Stimulated activated naive B cell treated with anti-CD40 and anti-IgM and Interleukin-4, amounts not matched to agents 10 μg/mL and 1 μg/mL and 100 μg/mL, for 72 hours (primary cell): ENCODE measurements at places on chromosomes 13 and 19.

GRCh38 chr19:1783874-1784273 is 28.2 kb downstream of the ATP8B3 start:
- no peak for DNase-seq
- peaks cover 60% of the 10 kb centered on the region for H3K27me3 ChIP-seq
- no peak overlapping the region for H3K4me3 ChIP-seq

DNA sequence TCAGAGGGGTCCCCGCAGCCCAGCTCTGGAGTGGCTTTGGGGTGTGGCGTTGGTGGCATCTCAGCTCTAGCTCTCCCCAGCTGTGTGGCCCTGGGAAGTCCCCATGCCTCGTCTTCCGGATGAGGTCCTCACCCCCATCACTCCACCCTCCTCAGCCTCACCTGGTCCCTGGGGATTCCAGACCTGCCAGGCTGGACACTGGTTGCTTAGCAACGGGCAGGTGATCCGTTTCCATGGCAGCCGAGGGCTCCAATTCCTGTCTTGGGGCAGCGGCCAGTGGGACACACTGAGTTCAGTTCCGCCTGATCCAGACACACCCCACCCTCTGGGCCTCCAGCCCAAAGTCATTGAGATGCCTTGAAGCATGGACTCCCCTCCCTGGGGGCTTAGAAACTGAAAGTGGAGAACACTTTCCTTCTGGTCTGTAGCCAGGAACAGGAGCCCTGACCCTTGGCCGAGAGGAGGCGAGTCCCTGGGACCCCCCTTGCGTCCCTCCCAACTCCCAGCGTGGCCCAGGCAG is 7.7 kb upstream of the MISP start:
- H3K4me3 ChIP-seq: no peak overlapping the region
- DNase-seq: no peak
- no peaks in the 10 kb centered on the region for H3K36me3 ChIP-seq

- DNase-seq: no peak
- H3K36me3 ChIP-seq: peaks cover 8% of the 10 kb centered on the region
- no peaks in the 10 kb centered on the region for H3K27me3 ChIP-seq
- no peak overlapping the region for H3K4me3 ChIP-seq
- no peak overlapping the region for H3K27ac ChIP-seq
Measured at GRCh38 chr13:67107979-67108378, 122.2 kb downstream of the PCDH9 start.

GRCh38 chr19:50173127-50173526 is 10.0 kb upstream of the IZUMO2 start:
- no peaks in the 10 kb centered on the region for H3K36me3 ChIP-seq

DNA sequence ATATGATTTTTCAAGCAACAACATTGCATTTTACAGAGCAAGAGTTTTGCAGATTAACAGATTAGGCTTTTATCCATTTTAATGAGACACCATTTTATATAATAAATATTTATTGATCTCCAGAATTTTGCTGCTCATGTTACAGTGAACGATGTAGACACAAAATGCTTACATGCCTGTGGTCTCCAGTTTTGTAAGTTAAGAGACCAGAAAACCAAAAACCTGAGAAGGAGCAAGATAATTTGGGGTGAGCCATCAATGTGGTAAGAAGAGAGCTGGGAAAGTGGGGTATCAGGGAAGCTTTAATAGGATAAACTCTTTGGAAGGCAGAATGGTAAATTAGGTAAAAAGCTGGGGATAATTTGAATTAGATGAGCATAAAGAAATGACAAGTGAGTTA is 2100.5 kb upstream of the PCDH20 start:
- no peaks in the 10 kb centered on the region for H3K27me3 ChIP-seq
- no peak overlapping the region for H3K27ac ChIP-seq
- H3K4me1 ChIP-seq: no peaks in the 10 kb centered on the region
- H3K4me3 ChIP-seq: no peak overlapping the region

DNA sequence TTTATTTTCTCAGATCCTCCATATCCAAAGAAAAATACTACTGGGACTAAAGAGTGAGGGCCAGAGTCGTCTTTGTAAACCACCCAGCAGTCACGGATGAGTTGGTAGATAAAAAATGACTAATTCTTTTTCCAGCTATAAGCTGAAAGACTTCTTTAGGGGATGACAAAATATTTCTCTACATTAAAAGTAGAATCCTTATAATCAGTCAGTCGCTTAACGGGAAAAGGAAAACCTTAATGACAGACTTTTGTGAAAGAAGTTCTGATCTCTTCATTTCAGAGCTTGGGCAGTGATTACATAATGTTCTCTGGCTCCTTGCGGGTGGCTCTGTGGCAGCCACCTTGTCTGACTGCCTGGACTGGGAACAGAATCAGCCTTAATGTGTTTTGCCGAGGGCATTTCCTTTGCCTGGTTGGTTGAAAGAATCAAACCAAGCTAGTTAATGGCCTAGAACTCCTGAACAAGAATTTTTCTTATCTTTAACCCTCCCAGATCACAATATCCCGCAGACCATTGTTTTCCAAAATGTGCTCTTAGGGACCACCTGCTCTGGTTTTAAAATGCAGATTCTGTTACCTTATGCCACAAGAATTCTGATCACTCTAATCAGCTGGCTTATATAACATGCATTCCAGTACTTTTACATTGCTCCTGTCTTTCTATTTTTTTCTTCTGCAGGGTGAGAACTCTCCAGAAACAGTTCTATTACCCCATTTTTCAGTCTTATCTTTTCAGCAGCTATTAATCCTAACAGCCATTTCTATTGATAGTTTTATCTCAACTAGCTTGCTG is 2.5 kb downstream of the ITM2B start:
- H3K36me3 ChIP-seq: peaks cover 9% of the 10 kb centered on the region
- H3K27me3 ChIP-seq: no peaks in the 10 kb centered on the region
- DNase-seq: no peak
- peak overlapping the region; percentile 57 for H3K27ac ChIP-seq

- H3K4me3 ChIP-seq: no peak overlapping the region
- peaks cover 6% of the 10 kb centered on the region for H3K36me3 ChIP-seq
- H3K4me1 ChIP-seq: peaks cover 15% of the 10 kb centered on the region
- no peak overlapping the region for H3K27ac ChIP-seq
Measured at GRCh38 chr19:6491802-6492592, 10.1 kb downstream of the TUBB4A start.

- no peaks in the 10 kb centered on the region for H3K4me1 ChIP-seq
- no peak for DNase-seq
- no peak overlapping the region for H3K27ac ChIP-seq
- no peaks in the 10 kb centered on the region for H3K36me3 ChIP-seq
Measured at GRCh38 chr13:52931539-52932431, 83.3 kb upstream of the PCDH8 start.

GRCh38 chr13:34943436-34944273 is 1.6 kb downstream of the NBEA start:
- peak overlapping the region; percentile 96 for H3K4me3 ChIP-seq
- H3K27ac ChIP-seq: peak overlapping the region; percentile 38
- peaks cover 17% of the 10 kb centered on the region for H3K27me3 ChIP-seq

DNA sequence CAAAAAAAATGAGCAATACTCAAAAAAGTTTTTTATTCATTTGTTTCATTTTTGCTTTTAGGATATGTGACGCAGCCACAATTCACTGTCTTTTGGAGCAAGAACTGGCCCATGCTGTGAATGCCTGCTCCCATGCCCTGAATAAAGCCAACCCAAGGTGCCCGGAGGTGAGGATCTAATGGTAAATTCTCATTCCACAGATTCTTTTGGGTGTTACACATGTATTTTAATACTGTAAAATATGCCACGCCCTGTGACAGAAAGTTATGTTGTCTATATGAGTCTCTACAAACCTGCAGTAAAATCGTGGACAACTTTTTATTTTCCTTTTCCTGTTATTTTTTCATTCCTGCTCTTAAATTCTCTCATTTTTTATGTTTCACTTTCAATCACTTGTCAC is 57.5 kb upstream of the AKAP11 start:
- no peak overlapping the region for H3K27ac ChIP-seq
- no peak overlapping the region for H3K4me3 ChIP-seq
- DNase-seq: no peak
- H3K4me1 ChIP-seq: no peaks in the 10 kb centered on the region
- H3K36me3 ChIP-seq: peaks cover 26% of the 10 kb centered on the region

DNA sequence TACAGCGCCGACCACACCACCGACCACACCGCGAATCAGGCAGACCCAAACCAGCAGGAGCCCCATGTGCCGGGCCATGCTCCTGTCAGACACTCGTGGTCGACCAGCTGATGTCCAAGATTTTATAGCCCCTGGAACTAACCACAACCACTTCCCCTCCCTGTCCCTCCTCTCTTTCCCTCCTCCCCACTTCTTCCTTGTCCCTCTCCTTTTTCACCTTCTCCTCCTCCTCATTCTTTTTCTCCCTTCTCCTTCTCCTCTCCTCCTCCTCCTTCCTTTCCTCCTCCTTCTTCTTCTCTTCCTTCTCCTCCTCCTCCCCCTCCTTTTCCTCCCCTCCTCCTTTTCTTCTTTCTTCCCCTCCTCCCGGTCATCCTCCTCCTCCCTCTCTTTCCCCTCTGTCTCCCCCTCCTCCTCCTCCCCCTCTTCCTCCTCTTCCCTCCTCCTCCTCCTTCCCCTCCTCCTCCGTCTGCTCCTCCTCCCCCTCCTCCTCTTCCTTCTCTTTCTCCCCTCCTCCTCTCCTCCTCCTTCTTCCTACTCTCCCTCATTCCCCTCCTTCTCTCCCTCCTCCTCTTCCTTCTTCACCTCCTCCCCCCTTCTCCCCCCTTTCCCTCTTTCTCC is 670 bp downstream of the BSPH1 start:
- DNase-seq: no peak
- H3K27ac ChIP-seq: no peak overlapping the region
- no peaks in the 10 kb centered on the region for H3K4me1 ChIP-seq

DNA sequence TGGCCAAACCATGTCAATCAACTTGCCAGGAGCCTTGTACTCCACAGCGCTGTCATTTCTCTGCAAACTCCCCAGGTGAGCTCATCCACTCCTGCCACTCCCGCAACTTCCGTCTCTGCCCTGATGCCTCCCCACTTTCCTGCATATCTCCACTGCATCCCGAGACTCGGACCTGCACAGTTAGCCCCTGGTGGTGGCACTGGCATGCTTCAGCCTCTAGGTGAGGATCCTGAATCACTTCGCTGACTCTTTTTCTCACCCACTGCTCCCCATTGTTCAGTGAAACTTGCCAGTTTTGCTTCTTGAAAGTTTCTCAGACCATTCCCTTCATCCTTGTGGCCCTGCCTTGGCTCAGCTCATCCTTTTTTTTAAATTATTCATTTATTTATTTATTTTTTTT is 3.4 kb upstream of the CTU1 start:
- H3K27ac ChIP-seq: no peak overlapping the region
- H3K4me1 ChIP-seq: peaks cover 12% of the 10 kb centered on the region
- no peak for DNase-seq
- H3K36me3 ChIP-seq: peaks cover 2% of the 10 kb centered on the region
- no peaks in the 10 kb centered on the region for H3K27me3 ChIP-seq

GRCh38 chr19:30540761-30541160 is 168.6 kb downstream of the ZNF536 start:
- H3K36me3 ChIP-seq: no peaks in the 10 kb centered on the region
- no peak for DNase-seq
- H3K27me3 ChIP-seq: peaks cover 4% of the 10 kb centered on the region
- H3K27ac ChIP-seq: no peak overlapping the region
- no peaks in the 10 kb centered on the region for H3K4me1 ChIP-seq

- no peaks in the 10 kb centered on the region for H3K4me1 ChIP-seq
- peaks cover 20% of the 10 kb centered on the region for H3K27me3 ChIP-seq
- H3K4me3 ChIP-seq: no peak overlapping the region
Measured at GRCh38 chr13:27338816-27339215, 68.2 kb downstream of the RASL11A start.

DNA sequence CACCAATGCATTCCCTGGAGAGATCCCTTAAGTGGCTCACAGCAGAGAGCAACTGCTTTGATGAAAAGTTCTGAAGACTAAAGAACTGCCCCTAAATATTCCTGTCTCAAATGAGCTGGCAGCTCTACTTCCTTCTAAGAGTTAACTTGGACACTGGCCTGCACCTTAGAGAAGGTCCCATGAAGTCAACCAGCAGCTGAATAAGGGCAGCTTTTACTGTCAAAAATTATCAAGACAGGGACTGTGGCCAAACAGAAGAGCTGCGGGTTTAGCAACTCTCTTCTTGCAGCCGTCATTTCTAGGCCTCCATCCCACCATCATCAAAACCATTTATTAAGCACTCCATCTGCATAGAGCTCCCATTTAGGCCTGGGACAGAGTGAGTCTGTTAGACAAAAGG is 491.1 kb upstream of the TSHZ3 start:
- H3K27ac ChIP-seq: no peak overlapping the region
- DNase-seq: no peak
- no peak overlapping the region for H3K4me3 ChIP-seq
- H3K27me3 ChIP-seq: no peaks in the 10 kb centered on the region
- H3K36me3 ChIP-seq: no peaks in the 10 kb centered on the region
- no peaks in the 10 kb centered on the region for H3K4me1 ChIP-seq

GRCh38 chr19:38693380-38694223 is 46.2 kb downstream of the ACTN4 start:
- peaks cover 37% of the 10 kb centered on the region for H3K36me3 ChIP-seq
- peak overlapping the region; percentile 8 for H3K4me3 ChIP-seq
- no peaks in the 10 kb centered on the region for H3K27me3 ChIP-seq
- DNase-seq: no peak
- peaks cover 55% of the 10 kb centered on the region for H3K4me1 ChIP-seq

- H3K27ac ChIP-seq: no peak overlapping the region
- no peak overlapping the region for H3K4me3 ChIP-seq
- no peaks in the 10 kb centered on the region for H3K27me3 ChIP-seq
- H3K36me3 ChIP-seq: peaks cover 45% of the 10 kb centered on the region
- H3K4me1 ChIP-seq: no peaks in the 10 kb centered on the region
Measured at GRCh38 chr19:12111176-12111575, 29.0 kb downstream of the ZNF20 start.

DNA sequence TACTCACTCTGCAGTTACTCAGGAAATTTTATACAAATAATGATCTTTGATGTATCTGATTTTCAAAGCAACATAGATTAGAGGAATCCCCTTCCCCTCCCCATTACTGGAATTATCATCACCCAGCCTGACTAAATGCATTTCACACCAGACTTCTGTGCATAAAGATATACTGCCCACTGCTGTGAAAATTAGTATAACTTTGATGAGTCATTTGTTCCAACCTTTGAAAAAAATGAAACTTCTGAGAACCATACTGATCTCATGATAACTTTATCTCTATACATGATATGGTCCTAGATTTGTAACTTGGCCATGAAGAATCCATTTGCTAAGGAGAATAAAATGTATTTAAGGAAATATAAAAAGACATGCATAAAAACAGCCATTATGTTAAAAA is 63.9 kb downstream of the GPC6 start:
- no peak overlapping the region for H3K4me3 ChIP-seq
- H3K4me1 ChIP-seq: no peaks in the 10 kb centered on the region
- no peaks in the 10 kb centered on the region for H3K36me3 ChIP-seq
- no peaks in the 10 kb centered on the region for H3K27me3 ChIP-seq
- no peak for DNase-seq
